ENCODE measurements at places on chromosomes 16 and 17. TPM values are rescaled to one million over a fixed set of nuclear protein-coding genes. Genes with fewer than 3 reads are reported as not detected.

Gene RBL2
- total RNA-seq = 34.0 TPM

- DNase-seq = peak; percentile 75
These were observed 198.0 kb upstream of the MPHOSPH6 start for GRCh38 chr16:82368041-82368440.

GRCh38 chr16:17497648-17498047 is 26.9 kb upstream of the XYLT1 start:
- DNase-seq = no peak

DNA sequence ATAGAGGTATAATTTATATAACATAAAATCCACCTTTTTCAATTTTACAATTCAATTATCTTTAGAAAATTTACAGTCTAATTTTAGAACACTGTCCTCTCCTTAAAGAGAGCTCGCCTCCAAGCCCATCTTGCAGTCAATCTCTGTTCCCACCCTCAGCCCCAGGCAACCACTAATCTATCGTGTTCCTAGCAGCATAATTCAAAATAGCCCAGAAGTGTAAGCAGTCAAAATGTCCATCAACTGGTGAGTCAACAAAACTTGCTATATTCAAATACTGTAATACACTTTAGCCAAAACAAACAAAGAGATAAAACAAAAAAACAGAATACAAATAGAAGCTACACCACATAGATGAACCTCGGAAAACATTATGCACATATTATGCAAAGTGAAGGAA is 1006.8 kb upstream of the EEF2KMT start:
- DNase-seq = no peak

- DNase-seq = no peak
These were observed 10.4 kb downstream of the NHERF1 start for GRCh38 chr17:74758848-74759168.

Gene CD300LB
- 0.19 TPM for total RNA-seq

Gene PPL
- 20.2 TPM for total RNA-seq

DNA sequence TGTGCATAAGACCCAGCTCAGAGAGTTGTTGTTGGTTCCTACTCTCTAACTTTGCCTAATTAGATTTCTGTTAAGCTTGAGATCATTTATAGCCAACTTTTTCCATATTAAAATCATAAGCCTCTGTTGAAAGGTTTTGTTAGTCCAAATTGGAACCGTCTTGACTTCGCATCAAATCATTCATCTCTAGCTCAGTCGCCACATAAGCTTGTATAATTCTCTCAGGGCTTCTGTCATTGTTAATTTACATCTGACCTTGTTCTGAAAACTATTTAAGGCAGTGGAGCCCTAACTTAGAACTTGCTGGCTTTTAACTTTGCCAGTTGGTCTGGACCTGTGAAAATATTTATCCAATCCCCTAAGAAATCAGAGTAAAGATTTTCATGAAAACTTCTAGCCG is 107.2 kb downstream of the PITPNC1 start:
- no peak for DNase-seq

GRCh38 chr17:38627957-38628356 is 22.2 kb upstream of the SRCIN1 start:
- DNase-seq = no peak

DNA sequence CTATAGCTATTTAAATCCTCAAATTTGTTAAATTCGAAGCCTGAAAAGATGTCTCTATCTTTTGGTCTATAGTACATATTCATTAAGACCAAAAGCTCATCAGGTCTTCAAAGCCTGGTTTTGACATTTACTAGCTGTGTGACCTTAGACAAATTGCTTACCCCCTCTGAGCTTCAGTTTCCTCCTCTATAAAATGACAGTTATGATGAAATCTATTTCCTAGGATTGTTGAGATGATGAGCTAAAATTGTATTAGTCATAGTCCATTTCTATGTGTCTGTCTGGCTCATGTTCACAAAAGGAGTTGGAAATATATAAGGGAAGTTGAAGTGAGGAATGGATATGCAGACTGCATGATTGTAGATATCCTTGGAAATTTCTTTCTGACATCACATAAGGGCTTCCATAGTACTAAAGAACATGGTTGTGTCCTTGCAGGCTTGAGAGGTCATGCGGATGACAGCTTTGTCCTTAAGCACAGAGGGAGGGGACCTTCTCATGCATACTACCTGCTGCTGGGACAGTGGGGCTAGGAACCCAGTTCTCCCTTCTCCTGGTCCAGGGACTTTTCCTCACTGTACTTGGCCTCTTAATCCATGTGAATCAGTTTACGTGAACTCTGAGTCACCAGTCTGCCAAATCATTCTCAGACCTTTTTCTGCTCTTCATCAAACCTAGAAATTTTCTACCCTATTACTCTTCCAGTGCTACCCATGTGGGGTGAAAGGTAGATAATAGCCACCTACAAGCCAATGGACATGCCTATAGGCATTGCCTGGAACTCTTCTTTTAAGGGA is 487.5 kb upstream of the SALL1 start:
- DNase-seq = no peak

- DNase-seq = no peak
These were observed 57.8 kb upstream of the LYRM9 start for GRCh38 chr17:27950995-27951394.
